ENCODE measurements at places on chromosomes 6 and 20.
A peak's percentile ranks its signal among the peaks of the same experiment; 100 is the strongest.

DNA sequence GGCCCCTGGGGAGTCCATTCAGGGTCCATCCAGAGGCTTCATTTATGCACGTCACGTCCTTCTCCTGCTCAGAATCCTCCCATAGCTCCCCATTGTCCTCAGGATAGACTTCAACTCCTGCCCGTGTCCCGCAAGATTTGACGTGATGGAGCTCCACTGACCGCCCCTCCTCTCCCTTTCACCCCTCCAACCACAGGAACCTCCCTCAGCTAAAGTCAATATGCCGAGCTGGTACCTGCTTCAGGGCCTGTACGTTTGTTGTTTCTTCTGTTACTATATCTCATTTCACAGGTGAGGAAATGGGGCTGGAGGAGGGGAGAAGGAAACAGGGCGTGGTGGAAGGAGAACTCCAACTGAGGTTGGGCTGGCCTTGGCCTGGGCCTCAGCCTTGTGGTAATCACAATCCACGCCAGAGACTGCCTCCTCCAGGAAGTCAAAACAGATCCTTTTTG lies 38.6 kb downstream of the CEBPB start:
- DNase-seq, result no peak

GRCh38 chr6:2876210-2877056 lies 26.7 kb downstream of the SERPINB9 start:
- DNase-seq, result no peak

DNA sequence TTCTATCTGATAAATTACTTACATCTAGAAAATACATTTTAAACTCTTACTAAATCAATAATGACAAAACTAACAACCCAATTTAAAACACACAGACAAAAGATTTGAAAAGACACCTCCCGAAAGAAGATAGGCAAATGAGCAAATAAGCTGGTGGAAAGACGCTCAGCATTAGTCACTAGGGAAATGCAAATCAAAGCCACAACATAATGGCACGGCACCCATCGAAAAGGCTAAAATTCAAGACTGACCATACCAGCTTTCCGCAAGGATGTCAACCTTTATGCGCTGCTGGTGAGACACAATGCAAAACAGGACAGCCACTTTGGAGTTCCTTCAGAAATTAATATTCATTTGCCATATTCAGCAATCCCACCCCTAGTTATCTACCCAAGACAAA lies 25.9 kb downstream of the TAF4 start:
- DNase-seq, result no peak

GRCh38 chr6:84498905-84499304 lies 265.5 kb downstream of the TBX18 start:
- no peak for DNase-seq

GRCh38 chr20:24724982-24725533 lies 224.0 kb upstream of the CST7 start:
- no peak for DNase-seq

GRCh38 chr6:40907198-40907701 lies 131.8 kb downstream of the UNC5CL start:
- DNase-seq, result peak; percentile 81

DNA sequence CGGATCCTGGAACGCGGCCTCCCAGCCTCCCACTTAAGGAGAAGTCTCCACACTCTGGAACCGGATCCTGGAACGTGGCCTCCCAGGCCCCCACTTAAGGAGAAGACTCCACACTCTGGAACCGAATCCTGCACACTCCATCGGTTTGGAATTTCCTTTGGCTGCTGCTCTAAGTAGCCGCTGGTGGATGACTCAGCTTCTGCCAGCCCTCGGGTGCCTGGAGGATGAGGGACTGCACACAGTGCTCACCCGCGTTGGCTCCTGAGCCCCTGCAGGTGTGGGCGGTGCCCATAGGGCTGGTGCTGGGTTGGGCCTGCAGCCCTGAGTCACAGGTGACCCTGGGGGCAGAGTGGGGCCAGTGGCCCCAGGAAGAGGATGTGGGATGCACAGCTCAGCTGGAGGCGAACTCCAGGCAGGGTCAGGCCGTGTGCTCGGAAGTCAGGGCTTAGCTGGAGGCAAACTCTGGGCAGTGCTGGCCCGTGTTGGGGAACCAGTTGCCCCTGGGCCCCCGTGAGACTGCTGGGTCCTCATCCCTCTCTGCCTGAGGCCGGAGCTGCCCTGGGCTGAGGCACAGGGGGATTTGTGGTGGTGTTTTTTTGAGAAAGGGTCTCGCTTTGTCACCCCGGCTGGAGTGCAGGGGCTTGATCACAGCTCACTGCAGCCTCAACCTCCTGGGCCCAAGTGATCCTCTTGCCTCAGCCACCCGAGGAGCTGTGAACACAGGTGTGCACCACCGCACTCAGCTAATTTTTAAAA lies 13.9 kb upstream of the TNFRSF6B start:
- DNase-seq, result no peak

GRCh38 chr6:66149132-66149531 lies 442.1 kb upstream of the EYS start:
- no peak for DNase-seq

DNA sequence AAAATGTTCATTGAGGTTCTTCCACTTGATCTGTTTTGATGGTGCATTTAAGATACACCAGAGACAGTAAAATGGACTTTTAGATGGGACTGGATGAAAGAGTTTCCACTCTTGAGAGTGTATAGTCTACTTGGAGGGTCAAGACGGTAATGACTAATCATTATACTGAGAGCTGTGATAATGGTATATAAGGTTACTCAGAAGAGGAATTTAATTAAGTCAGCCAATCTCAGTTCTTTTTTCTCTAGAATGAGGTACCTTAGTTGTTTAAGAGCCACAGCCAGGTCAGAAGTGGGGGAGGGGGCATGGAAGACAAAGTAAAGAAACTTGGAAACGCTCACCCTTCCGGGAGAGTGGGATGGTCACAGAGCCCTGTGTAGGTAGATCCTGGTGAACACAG lies 123.9 kb downstream of the MAP3K4 start:
- DNase-seq, result no peak

- DNase-seq, result no peak
These were observed 692.8 kb downstream of the EPM2A start for GRCh38 chr6:145042559-145042958.

DNA sequence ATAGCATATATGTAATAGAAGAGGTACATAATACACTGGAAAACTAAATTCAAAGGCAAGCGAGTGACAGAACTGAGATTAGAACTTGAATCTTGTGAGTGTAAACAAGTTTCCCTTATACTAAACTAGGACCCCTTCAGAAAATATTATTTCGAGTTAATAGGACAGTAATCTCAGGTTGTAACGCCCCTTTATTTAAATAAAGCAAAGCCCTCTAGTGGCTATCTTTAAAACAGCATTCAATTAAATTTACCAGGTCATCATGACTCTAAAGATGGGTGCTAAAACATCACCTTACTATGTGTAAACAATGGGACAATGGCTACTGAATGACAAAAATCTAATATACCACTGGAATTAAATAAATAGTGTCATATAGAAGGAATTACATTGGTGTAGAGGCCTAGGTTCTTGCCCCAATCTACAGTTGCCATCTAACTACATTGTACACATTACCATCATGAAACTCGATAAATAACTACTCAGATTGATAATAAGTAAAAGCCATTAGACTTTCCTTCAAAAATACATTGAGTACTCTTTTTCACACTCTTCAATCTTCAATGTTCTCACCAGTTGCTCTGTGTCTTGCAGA lies 255.4 kb upstream of the IRAK1BP1 start:
- DNase-seq, result no peak

DNA sequence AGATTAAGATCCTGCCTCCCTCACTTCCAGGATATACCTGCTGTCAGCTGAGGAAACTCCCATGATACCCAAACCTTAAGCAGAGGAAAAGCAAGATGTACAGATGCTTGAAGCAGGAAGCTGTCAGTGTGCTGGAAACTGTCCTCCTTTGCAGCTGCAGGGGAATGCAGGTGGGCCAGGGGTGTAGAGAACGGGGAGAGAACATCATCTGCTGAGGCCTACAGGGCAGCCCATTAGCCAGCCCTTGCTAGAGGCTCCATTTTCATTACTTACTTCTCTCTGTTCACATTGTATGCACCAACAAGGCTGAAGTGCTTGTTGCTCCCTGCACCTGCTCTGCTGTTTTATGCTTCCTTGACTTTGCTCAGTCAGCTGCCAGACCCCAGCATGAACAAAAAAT lies 119.1 kb downstream of the PRND start:
- DNase-seq, result no peak

- DNase-seq, result no peak
These were observed 652.7 kb downstream of the PHF3 start for GRCh38 chr6:64288351-64288750.

DNA sequence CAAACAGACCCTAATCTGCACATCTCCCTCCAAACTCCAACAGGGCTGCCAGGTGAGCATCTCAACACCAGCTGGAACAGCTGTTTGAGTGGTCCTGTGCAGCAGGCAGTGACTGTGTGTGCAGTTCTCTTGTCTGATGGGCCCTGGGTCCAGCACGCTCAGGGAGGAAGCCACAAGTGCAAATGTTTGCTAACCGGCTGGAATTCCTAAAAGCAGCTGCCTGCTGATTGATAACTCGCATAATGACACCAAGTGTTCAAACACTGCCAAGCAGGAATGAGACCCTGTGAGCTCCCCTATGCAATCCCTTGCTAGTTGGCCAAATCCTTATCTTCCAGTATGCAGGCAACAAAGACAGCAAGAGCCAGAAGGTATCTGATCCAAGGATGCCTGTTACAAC lies 650.6 kb downstream of the CBLN4 start:
- DNase-seq, result peak; percentile 40

DNA sequence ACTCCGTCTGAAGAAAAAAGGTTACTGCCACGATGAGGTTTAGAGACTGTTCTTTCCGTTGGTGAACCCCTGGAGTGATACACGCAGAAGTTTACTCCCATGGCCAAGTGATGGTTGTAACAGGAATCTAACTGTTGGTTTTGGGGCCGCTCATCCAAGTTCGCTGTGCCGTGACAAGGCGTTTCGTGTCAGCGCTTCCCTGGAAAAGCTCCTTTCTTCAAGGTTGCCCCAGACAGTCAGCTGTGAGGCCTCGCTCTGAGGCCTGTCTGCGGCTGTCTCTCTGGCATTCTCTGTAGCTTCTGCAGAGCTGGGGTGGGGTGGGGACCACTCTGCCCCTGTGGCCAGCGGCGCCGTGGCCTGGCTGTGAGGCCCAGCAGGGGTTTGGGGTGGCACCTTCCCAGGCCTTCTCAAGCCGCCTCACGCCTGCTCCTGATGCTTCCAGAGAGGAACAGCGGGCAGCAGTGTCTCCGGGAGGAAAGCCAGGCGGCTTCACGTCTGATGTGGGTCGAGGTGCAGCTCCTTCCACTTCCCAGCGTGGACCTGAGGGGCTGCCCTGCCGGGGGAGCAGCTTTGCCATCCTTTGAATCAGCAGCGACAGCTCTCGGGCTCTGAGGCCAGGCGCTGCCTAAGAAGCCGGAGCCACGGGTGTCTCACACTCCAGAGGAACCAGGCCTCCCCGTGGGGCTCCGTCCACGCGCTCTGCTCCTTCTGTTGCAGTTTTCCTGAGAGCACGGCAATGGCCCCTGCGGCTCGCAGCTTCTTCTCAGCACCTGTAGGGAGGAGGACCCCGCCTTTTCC lies 76.2 kb downstream of the SMOC2 start:
- DNase-seq, result no peak

DNA sequence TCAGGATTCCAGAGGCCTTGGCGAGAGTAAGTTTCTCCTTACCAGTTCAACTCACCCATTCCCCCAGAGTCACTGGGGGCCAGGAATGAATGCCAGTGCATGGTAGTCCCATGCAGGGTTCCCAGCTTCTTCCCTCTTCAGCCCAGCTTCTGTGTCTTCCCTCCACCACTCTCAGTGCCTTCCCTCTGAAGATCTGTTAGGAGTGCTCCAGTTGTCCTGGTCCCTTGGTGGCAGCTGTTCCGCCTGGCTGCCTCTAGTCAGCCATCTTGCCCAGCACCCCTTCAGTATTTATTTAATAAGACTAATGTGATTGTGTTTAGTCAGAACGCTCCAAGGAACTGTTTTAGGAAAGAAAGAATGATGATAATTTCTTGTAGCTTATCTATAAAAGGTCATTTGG lies 23.1 kb downstream of the FIG4 start:
- no peak for DNase-seq

DNA sequence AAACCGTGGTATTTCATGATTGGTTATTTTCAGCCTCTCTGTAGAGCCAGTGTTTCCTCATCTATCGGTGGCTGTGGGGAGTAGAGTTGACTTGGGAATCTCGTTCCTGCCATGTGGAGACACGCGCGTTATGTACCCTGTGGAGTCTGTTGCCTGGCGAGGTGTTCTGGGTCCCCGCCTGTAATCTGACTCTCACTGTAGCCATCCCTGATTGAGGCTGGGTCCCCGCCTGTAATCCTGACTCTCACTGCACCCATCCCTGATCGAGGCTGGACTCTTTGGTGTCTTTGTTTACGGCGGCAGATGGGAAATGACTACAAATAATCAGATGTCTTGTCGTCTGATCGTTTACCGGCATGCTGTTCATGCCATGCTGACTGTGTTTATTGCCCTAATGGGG lies 153.9 kb downstream of the DTNBP1 start:
- peak; percentile 9 for DNase-seq

DNA sequence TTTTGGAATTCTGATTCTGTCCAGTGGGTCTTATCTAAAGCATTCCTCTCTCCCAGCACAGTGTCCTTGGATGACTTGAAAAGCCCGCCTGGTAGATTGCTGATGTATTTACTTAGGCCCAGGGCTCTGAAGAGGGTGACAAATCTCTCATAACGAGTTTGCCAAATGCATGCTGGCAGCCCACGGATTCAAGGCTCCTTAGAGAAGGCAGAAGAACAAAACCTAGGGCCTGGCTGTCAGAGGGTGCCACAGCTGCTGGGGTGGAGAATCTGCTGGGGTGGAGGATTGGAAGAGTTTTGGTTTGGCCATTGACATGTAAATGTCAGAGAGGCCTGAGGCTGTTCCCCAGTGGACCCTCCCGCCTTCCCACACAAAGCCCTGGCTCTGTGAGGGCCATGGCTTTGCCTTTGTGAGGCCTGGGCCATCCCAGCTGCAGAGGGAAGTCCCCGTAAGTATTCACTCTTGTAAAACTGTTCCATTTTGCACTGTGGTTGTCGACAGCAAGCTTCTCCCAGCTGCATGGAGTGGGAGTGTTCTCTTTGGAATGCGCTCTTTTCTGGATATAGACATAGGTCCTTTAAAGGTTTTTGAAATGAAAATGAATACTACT lies 50.3 kb downstream of the ANKRD6 start:
- DNase-seq, result no peak

DNA sequence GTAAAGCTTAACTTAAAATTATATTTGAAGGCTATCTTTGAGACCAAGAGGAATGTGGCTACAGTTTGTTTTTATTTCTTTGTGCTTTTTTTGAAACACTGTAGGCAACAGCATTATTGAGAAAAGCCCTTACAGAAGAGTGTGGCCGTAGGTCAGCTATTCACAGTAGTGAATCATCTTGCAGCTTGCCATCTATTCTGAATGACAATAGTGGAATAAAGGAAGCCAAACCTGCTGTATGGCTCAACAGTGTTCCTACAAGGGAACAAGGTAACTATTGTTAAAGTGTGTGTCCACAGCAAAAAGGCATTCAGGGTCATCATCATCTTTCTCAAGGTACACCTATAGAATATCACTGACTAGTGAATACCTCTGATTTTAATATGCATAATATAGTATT lies 88.5 kb downstream of the KIZ start:
- no peak for DNase-seq
